Activated effector memory CD4-positive, alpha-beta T cell treated with anti-CD3 and anti-CD28 coated beads, Interleukin-2, amount 50 U/mL, for 16 hours (primary cell): ENCODE measurements at places on chromosomes 5 and 9.

- DNase-seq = peak; percentile 80
Observed at GRCh38 chr5:176535101-176535663, 2.0 kb downstream of the RNF44 start.

GRCh38 chr5:86143837-86144236 lies 473.9 kb upstream of the COX7C start:
- no peak for DNase-seq

GRCh38 chr5:178186427-178186826 lies 744 bp downstream of the GMCL2 start:
- DNase-seq = no peak

DNA sequence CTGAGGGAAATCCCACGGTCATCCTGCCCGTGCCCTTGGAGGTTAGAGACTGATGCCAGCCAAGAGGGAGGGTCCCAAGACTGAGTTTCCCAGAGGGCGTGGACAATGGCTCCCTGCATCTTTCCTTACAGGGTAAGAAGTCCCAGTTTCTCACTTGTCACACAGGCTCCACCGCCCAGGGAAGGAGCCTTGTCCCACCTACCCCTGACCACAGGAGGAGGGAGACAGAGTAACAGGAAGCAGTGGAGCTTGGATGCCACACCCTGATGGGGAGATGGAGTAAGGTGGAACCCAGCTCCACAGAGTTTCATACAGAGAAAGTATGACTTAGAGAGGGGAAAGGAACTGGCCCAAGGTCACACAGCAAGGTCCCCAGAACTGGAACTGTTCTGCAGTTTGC lies 9.4 kb upstream of the CD74 start:
- DNase-seq = no peak

DNA sequence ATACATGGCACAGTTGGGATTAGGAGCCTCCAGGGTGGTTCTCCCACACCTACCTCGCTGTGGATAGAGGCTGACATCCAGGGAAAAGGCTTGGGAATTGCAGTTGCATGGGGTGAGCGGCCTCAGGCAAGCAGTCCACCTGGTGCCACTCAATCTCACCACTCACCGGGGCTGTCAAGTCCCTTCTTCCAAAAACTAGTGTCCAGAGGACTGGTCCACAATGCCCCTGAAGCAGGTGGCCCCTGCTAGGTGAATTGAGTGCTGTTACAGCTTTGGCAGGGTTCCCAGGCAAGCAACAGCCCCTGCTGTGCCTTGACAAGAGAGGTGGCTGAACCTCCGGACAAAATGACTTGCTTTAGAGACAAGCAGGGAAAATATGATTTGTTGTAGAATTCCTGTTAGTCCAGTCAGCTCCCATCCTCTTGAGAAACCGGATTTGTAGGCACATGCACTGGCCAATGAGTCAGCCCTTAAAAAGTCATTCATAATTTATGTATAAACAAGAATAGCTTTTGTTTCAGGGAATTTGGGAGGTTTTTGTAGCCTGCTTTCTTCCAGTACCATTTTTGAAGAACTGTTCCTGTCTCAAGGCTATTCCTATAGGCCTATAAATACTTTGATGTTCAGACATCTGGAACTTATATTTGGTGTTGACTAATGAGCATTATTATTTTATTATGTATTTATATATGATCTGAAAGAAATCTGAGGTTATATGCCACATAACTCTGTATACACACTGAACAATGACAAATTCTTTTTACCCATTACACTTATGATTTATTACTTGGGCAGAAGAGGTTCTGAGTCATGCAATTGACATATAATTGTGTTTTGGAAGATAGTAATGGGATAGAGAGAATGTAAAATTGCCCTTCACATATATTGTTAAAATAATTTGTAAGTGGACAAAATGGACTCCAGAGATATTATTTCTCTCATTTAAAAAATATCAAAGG lies 411.1 kb downstream of the ACTL7B start:
- DNase-seq = no peak

DNA sequence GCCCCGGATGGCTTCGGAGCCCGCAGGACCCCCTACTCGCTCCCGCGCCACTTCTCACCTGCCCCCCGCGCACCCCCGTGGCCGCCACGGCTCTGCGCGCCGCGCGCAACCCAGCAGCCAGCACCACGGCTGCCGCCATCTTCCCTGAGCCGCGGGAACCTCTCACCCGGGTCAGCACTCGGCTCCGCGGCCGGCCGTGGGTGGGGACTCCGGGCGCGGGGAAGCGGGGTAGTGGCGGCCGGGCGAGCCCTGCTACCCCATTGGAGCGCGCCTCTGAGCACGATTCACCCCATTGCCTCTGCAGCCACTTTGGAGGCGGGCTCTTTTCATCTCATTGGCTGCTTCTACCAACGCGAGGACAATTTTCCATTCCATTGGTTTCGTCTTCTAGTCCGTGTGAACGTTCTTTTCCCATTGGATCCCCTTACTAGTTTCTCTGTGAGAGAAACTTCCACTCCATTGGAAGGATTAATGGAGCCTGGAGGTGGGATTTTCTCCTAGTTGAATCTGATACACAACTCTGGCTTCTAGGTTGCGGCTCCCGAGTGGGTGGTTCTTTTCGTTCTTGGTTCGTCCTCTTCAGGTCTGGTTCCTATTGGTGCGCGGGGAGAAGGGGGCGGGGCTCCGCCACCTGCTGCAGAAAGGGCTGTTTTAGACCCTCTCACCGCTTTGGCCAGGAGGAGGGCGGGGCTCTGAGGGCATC lies at the start of gene HINT2:
HINT2 (minus strand) TSS at position 202 of the 703 bp plus-strand sequence; CDS start at position 139, 63 bp downstream.
- DNase-seq = peak; percentile 99

DNA sequence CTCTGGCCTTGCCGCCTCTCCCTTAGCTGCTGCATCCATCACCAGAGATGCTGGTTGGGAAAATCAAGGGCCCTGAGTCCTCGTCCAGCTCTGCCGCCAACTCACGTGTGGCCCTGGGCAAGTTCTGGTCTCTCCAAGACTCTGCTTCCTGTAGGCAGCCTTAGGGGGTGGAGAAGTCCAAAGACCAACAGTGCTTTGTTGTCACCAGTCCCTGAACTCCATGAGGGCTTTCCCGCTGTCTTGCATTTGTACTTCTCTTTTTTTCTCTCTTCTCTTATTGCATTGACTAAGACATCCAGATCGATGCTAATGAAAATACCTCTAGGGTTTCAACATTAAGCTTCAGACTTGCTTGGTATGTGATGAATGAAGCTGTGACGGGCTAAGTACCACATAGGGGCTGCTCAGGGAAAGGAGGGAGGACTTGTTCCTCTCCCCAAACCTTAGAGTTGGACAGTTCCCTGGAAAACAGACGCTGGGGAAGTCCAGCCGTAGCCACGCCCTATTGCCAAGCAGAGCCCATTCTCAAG lies 63.7 kb upstream of the STXBP1 start:
- DNase-seq = no peak

- no peak for DNase-seq
Observed at GRCh38 chr5:93793159-93793781, 51.9 kb upstream of the POU5F2 start.

- DNase-seq = no peak
Observed at GRCh38 chr9:105039175-105039799, 111.3 kb upstream of the ABCA1 start.

DNA sequence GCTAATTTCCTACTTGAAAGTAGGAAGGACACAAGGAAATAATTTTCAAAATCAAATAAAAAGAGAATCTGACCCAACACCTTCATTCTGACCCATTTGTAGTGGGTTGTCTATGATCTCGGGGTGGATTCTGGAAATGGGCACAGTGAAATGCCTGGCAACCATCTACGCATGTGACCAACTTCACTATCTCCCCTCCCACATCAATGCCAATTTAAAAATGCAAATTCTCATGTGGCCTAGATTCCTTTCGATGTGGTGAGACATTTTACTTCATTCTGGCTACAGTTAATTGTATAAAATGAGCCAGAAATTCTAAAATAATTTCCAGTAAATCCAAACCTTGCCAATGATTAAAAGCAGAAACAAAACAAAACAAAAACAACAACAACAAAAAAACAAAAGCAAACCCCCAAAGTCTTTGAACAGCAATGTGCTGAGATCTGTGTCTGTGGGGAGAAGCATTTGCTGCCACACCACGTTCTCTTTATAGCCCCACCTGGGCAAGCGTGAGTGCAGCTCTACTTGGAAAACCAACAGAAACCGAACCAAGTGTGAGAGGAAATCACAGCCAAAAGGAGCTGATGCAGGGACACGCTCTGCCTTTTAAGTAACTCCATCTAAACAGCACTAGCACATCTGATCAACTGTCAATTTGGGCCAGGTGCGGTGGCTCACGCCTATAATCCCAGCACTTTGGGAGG lies 59.0 kb downstream of the USP20 start:
- peak; percentile 72 for DNase-seq

DNA sequence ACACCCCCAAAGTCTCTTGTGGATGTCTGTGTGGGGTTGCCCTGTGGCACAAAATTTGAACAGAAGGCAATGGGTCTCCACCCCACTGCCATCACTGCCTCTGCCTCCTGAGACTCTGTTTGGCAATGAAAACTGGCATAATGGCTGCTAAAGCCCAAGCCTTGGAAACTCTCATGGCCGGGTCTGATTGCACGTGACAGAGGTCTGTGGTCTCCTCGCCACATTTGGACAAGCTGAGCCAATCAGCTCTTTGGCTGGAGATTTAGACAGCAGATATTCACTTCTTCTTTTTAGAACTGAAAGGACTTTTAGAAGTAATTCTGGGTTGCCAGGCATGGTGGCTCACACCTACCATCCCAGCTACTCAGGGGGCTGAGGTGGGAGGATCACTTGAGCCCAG lies 5.5 kb downstream of the GGTA1 start:
- no peak for DNase-seq
